NCI-H226 (cell line): ENCODE measurements at places on chromosomes 2 and 18.
A peak's percentile ranks its signal among the peaks of the same experiment; 100 is the strongest.

DNA sequence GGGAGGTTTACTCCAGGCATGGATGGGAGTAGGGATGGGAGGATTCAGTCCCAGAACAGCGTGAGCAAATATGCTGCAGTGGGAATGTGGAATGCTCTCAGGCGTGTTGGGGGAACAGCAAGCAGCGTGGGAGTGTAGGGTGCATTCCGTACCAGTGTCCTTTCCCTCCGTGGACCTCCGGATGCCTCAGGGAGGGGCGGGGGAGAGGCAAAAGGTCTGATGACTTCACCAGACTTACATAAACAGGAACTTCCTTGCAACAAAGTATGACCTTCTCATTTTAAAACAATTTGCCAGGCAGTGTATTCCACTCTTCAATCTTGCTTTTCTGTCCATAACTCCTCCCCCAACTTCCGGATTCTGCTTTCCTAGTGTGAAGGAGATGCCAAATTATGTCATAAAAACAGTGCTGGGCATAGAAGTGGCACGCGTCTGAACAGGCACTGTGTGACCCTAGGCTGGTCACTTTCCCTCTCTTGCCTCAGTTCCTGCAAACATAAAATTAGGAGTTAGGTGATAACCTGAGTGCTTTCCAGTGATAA, 36.9 kb downstream of the RPL37A start:
- peak; percentile 89 for DNase-seq

DNA sequence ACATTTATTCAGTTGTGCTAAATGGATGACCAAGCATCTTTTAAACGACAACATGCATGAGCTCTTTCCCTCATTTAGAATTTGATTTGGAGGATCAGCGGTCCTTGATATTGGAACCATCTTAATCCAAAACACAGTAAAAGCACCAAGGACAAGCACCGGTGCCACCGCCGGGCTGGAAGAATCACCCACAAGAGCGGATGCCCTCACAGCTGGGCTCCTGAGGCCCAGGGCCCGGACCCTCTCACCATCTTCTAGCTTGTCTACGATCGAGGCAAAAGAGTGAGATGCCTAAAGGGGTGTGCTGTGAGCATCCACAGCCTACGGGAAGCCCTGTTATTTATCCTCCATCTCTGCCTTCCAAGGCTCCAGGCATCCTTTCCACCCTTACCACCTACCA, 129.5 kb downstream of the ZNF516 start:
- DNase-seq, result no peak

GRCh38 chr18:58252166-58252565, 208.1 kb downstream of the NEDD4L start:
- no peak for DNase-seq

- DNase-seq, result no peak
These were observed 65.2 kb downstream of the KCNH7 start for GRCh38 chr2:162773352-162773751.

GRCh38 chr2:47088371-47089082, 66.6 kb downstream of the STPG4 start:
- DNase-seq, result peak; percentile 76

DNA sequence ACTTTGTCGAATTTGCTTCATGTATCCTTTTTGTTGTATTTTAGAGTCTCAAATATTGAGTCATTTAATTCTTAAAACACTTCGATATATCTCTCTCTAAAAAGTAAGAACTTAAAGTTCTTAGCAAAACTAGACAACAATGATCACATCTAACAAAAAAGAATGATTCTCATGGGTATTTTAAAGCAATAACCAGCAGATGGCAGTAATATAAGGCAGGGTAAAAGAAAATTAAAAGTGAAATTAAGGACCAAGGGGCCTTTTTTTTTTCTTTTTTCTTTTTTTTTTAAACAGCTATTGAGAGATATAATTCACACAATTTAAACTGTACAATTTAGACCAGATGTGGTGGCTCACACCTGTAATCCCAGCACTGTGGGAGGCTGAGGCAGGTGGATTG, 9.9 kb upstream of the AOX1 start:
- no peak for DNase-seq
